ENCODE measurements at places on chromosomes 3 and 15.

- DNase-seq = peak; percentile 57
Observed at GRCh38 chr3:179071323-179072099, at the start of gene ZMAT3. Gene ZMAT3, minus strand, starts transcription at chr3:179071809. Its CDS starts 4,057 bp downstream, at chr3:179067752.

DNA sequence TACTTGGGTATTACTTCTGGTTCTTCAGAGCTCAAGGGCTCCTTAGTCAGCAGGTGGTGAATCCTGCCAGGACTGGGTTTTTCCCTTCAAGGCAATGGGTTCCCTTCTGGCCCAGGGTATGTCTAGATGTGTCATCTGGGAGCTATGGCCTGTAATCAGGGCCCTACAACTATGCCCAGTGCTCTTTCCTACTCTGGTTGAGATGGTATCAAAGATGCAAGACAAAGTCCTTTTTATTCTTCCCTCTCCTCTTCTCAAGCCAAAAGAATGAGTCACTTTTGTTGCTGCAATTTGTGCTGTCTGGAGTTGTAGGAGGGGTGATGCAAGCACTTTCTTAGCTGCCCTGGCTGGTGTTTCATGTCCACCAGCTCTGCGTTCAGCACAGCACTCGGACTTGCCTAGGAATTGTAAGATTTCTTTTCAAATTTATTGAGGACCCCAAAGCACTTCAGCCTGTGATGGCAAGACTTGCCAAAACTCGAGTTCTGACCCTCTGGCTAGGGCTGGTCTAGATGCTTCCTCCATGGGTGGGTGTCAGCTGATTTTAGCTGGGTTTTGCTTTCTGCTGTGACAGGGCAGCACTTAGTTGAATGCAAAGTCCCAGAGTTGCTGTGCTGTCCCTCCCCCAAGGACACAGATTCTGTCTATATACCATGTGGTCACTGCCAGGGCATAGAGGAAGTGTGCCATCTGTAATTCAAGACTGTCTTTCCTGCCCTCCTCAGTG, 129.2 kb upstream of the CBLB start:
- no peak for DNase-seq

DNA sequence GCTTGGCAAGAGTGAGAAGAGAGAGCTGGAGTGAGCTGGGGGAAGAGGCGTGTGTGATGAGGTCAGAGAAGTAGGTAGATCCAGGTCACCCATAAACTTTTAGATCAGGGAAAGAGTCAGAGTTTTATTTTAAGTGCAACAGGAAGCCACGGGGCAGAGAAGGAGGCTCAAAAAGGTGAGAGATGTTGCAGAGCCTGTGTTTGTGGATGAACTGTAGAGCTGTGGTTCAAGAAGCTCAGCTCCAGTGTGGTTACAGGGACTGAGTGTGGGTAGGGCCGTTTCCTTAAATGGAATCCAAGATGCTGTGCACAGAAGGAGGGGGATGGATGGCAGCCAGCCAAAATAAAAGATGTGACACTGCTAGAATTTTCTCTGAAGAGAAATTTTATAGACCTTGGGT, 337.2 kb downstream of the SATB1 start:
- no peak for DNase-seq

DNA sequence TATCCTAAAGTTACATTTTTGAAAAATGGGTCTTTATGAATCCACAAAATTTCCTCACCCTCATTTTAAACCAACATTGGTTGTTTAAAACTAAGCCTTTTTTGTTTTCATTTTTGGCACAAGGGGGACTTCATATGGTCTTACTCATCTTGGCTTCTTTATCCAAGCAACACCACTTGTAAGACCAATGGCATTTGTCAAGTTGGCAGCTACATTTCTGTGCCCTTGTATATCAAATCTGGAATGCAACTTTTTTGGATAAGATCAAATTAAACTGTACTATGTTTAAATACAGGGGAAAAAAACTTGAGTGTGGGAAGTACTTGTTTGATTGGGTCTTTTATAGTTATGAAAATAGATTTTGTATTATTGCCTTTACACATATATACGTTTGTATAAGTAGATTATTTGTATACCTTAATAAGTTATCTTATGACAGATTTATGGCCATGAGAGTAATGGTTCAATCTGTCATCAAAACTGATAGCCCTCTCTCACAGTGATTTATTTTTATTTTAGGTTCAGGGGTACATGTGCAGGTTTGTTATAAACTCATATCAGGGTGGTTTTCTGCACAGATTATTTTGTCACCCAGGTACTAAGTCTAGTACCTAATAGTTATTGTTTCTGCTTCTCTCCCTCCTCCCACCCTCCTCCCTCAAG, 43.4 kb downstream of the GPR160 start:
- DNase-seq = no peak

DNA sequence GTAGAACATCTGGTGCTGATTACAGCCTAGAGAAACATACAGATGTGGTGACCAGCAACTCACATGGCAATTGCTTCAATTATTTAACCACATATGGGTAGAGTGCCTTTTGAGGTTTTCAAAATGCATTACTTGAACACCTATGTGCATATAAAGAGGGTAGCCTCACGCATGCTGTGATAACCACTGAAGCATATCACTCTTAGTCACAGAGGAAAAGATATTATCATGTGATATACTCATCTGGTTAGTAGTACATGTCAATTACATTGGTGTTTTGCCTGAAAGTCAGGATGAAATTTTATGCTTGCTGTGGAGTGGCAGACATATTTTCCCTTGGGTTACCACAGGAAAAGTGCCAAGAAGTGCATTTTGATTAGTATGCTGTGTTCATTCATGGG, 459.3 kb upstream of the AGTR1 start:
- DNase-seq = peak; percentile 7

DNA sequence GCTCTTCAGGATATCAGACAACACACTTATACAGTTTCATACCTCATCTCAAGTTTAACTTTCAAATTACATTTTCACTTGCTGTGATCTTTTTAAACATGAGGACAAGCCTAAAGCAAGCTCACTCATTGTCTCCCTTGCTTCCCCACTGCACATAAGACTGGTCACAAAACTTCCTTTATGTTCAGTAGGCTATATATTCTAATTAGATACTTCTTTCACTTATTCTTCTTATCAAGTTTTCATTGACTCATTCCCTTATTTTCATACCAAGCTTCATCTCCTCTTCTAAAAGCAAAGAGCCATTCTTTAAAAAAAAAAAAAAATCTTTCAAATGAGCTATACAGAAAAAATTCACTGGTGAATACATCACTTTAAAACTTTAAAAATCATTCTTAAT, 62.6 kb downstream of the ESYT3 start:
- DNase-seq = no peak

DNA sequence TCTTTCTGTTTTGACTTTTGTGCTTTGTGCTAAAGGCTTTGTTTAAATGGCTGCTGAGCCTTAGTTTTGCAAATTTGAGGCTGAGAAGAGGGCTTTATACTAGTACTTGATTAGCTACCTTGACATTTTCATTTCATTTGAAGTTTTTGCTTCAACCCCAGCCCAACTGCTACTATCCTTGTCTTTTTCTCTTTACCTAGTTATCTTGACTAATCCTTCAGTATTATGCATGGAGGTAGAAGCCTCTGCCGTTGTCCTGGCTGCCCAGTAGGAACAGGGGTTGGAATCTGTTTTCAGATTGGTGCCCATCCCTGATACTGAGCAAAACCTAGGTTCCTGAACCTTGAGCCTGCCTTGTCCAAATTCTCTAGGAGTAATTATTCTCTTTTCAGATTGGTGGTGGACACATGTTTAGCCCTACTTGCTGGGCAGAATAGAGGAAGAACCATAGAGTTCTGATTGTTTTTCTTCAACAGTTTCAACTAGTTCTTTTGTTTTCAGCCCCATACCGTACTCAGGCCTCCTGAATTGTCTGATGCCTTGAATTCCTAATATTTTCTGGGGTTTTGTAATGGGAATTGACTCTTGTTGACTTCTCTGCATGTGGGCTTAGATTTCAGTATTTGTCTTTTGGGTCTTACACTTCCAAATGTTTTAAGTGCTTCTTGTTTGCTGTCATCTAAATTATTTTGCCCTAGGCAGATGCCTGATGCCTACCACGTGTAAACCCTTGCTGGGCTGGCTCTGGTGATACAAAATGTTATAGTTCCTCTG, 143.2 kb downstream of the DOCK3 start:
- DNase-seq = no peak

- no peak for DNase-seq
Observed at GRCh38 chr15:65743637-65744252, 48.3 kb downstream of the DENND4A start.

DNA sequence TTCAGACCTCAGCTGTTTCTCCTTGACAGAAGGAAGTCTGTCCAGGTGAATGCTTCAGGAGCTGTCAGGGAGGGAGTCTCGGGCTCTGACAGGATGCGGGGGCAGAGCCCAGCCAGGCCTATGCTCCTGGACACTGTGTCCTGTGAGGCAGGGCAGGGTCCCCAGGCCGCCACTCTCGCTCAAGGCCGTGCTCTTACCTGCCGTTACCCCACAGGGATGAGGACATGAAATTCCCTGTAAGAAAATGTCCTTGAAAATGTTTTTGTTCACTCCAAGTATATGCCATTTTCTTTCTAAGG, 63.9 kb downstream of the BOC start:
- no peak for DNase-seq

GRCh38 chr15:67549736-67550135, 7.2 kb downstream of the MAP2K5 start:
- DNase-seq = no peak

DNA sequence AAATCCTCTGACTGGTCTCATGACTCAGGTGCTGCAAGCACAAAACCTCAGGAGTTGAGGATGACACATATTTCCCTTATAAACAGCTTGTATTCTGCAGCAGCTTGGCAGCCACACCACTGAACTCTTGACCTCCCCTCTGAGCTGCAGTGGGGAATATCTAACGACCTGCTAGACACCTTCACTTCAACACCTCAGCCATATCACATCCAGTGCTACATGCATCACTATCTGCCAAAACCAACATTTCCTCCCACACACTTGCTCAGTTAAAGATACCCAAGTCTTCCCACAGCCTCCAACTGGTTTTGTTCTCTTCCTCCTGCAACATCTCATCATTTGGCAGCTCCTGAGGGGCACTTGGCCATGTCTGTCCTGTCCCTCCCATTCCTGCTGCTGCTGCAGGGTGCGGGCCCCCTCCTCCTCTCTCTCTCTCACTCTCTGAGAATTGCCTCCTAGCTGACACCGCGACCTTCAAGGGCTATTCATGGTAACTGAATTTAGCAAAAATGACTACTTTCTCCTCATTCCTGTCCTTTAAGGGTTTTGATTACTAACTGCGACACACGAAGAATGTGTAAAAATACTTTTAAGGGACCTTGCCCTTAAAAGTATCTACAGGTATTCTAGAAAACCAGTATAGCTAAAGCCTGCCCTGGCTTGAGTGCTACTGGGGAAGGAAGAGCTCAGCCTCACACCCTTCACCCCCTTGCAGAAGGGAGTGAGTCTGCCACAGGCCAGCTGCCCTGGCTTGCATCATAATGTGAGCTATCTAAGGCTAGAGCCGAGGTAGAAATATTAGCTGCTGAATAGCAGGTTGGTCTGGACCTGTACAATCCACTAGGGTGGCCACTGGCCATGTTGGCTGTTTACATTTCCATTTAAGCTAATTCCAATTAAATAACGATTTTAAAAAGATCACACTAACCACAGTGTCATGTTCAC, 5.0 kb upstream of the CCR9 start:
- no peak for DNase-seq

- no peak for DNase-seq
Observed at GRCh38 chr15:94247789-94248638, 16.7 kb downstream of the MCTP2 start.

- DNase-seq = no peak
Observed at GRCh38 chr3:7205535-7205934, 344.6 kb downstream of the GRM7 start.

- DNase-seq = no peak
Observed at GRCh38 chr3:152120601-152121269, 148.0 kb upstream of the MBNL1 start.

GRCh38 chr3:148718982-148719862, 21.5 kb downstream of the AGTR1 start:
- peak; percentile 51 for DNase-seq

DNA sequence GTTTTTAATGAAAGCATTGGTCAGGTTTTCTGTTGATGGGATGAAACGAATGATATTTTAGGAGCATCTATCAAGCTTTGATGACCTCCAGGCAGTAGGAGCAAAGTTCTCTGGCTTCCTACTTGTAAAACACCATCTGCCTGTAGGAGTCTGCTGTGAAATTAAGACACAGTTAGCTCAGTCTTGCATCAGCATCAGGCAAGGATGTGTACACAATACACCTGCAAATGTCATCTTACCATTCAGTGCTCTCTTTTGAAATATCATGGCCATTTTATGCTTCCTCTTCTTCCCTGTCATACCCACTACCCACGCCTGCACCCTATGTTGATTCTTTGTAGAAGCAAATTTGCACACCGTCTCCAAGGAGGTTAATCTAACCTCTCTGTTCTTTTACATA, 38.2 kb downstream of the B3GALNT1 start:
- DNase-seq = no peak

DNA sequence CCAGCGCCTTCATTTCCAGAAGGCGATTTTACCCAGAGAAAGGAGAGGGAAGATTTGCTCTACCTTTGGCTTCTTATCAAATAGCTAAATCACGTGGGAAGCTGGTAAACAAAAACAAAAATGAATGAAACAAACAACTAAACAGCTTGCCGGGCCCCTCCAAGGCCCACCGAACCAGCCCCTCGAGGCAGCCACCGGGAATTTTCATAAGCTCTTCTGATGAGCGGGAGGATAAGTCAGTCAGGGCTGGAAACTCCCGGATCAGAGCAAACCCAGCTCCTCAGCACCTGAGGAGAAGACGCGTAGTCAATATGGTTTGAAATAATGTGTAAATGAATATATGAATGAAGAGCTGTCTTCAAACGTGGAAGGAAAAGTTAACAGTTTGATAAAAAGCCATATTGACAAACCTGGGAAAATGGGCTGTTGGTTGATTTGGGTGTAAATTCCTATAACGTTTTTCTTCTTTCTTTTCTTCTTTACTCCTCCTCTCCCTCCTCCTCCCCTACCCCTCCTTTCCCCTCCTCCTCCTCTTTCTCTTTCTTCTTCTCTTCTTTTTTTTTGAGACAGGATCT, 10.7 kb downstream of the RPLP1 start:
- no peak for DNase-seq

- DNase-seq = no peak
Observed at GRCh38 chr3:31193871-31194270, 299.4 kb upstream of the GADL1 start.

- DNase-seq = no peak
Observed at GRCh38 chr15:38084289-38084688, 149.8 kb downstream of the TMCO5A start.

GRCh38 chr3:66931291-66931690, 66.8 kb upstream of the KBTBD8 start:
- no peak for DNase-seq

DNA sequence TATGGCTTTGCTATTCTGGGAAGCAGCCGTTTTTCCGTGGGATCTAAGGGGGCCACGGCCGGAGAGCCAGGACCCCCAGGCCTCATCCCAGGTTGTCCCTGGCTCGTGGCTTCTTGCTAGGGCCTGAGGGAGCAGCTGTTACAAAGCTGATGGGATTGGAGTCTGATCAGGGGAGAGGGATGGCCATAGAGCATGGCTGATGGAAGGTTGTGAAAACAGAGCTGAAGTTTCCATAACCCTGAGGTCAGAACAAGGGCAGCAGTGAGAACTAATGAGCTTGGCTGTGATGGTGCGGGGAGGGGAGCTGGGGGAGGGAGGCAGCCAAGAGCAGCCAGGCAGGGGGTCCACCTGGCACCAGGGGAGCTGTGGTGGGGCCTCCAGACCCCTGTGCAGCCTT, 63.0 kb downstream of the LINGO1 start:
- no peak for DNase-seq
